ENCODE measurements at places on chromosomes 12 and 14.

DNA sequence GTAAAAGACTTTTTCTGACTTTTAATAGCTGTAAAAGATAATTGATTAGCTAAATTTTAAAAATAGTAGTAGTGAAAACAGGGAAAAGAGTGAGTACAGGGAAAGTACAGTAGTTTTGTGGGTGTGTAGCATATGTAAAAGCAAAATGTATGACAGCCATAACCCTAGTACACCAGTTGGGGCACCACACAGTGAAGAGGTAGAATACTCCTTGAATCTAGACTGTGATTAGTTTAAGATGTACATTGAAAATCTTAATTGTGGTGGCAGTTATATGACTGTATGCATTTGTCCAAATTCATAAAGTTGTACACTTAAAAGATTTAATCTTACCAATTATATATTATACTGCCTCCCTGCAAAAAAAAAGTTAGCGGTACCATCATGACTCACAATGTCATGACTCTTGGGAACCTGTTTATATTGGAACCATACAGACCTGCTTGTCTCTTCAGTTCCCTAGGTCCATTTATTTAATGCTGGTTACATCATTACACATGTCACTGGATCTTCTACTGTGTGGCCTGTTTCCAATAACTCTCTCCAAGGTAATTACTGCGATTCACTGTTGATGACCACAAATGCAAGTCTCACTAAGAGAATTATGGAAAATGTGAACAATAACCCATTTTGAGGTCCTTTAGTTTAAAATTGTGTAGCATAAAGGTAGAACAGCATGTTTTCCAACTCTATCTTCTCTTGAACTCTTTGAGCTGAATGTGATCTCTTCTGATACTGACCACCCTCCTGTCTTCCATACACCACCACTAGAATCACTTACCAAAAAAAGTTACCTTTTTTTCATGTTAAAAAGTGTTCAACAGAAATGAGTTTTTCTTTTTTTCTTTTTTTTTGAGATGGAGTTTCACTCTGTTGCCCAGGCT, 264.2 kb upstream of the AMIGO2 start:
- DNase-seq, result no peak

DNA sequence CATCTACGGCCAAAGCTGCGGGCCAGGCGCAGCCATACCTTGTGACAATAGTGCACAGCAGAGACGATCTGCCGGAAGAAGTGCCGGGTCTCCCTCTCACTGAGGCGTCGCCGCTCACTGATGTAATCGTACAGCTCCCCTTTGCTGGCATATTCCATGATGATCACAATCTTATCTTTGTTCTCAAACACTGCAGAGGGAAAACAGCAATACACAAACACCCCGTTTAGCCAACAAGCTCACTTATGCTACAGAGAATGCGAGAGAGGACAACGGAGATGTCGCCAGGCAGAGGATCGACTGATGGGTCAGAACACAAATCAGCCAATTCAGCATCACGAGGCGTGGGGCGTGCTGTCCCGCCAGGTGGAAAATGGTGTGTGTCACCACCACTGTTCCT, 52.1 kb downstream of the NUAK1 start:
- no peak for DNase-seq

- no peak for DNase-seq
These were observed 416.8 kb downstream of the LRFN5 start for GRCh38 chr14:42023452-42023851.

- DNase-seq, result no peak
These were observed 192.9 kb upstream of the OR4E1 start for GRCh38 chr14:21866479-21866878.

DNA sequence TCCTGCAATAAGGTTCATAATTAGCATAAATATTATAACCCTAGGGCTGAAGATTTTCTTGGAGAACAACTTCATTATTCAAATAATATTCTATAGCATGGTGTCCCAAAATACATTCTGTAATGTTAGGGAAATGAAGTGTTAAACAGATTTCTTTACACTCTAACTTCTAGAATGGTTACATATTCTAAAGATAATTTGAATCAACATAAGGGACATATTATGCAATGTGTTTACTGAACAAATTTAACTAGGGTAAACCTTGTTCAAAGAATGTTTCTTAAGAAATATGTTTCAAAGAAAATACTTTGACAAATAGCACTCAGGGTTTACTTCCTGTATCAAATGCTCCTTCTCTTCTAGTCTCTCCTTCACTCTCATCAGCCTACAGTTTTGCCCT, 281.6 kb downstream of the SLC6A15 start:
- DNase-seq, result no peak
